Frontal cortex (tissue), 4 donors: ENCODE measurements at places on chromosomes 4 and X.

GRCh38 chr4:5448221-5448620 lies 260.1 kb downstream of the EVC2 start:
- DNase-seq, result no peak

- no peak for DNase-seq
Observed at GRCh38 chr4:103410386-103410785, 212.2 kb upstream of the CENPE start.

DNA sequence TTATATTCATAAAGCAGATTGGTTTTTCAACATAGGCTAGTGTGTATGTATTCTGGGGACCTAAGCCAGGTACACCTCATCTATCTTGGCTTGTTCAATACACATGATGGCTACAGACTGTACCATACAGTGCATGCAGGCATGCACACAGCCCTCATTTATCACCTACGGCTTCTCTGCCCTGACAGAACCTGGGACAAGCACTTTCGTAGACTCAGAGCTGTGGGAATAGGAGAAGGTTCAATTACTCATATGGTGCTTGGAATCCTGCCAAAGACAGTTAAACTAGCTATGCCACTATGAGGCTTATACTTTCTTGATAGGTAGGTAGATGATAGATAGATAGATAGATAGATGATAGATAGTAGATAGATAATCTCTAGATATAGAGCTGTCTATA lies 457.2 kb downstream of the GALNTL6 start:
- DNase-seq, result no peak

DNA sequence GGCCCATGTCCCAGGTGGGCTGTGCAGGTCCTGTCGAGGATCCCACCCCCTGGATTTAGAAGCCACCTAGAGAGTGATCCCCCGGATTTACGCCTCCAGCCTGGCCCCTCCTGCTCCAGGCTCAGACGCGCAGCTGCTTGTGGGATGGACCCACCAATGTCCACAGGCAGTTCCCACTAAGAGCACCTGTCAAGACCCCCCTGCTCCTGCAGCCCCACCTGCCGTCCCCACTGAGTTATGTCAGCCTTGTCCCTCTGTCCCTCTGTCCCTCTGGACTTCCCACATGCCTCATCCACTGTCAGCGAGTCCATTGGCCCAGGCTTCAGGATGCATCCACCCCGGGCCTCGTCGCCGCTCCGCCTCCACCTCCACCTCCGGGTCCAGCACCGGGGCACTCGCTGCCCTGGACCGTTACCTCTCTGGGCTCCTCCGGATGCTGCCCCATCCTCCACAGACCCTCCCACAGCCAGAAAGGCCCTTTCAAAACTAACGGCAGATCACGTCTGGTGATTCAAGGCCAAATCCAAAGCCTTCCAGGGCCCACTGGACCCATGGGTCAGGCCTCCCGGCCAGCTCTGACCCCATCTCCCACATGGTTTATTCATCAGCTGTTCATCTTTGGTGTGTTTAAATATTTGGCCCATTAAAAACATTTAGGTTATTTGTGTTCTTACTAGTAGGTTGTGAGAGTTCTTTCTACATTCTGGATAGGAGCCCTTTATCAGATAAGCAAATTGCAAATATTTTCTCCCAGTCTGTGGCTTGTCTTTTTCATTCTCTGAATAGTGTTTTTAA lies 28.3 kb downstream of the HTRA3 start:
- DNase-seq, result no peak

DNA sequence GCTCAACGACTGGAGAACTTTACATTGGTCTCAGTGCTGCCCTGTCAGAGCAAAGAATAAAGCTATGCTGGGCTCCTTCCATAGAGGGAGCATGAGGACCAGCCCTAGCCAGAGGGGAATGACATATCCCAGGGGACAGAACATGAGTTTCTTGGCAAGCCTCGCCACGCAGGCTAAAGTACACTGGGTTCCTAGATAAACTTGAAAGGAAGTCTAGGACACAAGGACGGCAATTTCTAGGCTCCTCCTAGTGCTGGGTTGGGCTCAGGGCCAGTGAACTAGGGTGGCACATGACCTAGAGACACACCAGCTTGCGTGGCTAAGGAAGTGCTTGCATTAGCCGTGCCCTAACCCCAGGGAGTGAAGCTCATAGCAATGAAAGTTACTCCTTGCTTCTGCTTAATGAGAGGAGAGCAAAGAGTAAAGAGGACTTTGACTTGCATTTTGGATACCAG lies 141.0 kb downstream of the MAB21L2 start:
- DNase-seq, result no peak

DNA sequence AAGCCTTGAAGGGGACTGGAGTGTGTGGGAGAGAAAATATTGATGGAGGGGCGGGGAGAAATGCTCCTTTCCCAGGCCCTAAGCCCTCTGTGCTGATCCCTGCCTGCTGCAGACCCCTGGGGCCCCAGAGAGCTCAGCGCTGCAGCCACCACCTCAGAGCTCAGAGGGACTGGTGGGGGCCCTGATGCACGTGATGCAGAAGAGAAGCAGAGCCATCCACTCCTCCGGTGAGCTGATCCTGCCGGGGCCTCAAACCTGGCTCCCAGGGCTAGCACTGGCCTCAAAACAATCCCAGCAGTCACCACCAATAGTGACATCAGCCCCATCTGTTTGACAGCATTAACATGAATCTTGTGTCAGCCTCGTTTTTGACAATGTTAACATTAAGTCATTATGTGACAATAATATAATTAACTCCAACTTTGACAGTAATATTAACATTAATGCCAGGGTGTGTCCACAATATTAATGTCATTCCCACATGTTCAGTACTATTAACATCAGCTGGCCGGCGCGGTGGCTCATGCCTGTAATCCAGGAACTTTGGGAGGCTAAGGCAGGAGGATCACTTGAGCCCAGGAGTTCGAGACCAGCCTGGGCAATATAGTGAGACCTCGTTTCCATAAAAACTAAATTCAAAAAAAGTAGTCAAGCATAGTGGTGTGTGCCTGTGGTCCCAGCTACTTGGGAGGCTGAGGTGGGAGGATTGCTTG lies 5.8 kb downstream of the WAS start:
- DNase-seq, result no peak

GRCh38 chr4:181161669-181162068 lies 1081.5 kb upstream of the TENM3 start:
- DNase-seq, result no peak

GRCh38 chrX:9786798-9787635 lies 788 bp downstream of the SHROOM2 start:
- no peak for DNase-seq

DNA sequence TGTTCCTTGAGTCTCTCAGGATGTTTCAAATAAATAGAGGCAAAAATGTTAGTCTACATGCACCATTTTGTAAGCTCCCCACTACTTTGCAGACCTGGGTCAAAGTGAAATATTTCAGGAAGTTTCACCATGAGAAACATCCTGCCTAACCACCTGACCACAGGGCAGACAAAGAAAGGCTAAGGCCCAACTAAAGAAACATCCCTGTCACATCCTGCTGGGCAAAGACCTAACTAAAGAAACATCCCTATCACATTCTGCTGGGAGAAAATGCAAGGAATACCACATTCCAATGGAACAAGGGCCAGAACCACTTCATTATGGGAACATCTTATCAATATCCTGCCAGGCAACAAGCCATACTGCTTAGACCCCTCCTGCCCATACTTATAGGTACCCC lies 1303.4 kb downstream of the TECRL start:
- no peak for DNase-seq

GRCh38 chrX:153970357-153971123 lies 1.1 kb downstream of the HCFC1 start:
- peak; percentile 69 for DNase-seq

GRCh38 chr4:176308441-176308840 lies 11.3 kb upstream of the SPCS3 start:
- DNase-seq, result no peak

DNA sequence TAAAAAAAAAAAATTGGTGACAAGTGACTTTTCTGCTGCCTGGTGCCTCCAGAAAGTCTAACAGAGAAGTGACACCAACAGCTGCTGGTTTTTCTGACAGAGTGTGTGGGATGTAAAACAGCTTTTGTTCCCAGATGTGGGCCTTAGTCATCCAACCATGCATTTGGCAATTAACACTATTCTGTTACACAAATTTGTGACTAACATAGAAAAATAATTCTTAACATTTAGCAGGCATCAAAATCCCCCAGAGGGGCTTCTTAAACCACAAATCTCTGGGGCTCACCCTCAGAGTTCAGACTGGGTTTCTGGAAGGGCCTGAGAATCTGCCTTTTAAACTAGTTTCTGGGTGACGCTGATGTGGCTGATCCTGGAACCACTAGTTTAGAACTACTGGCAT lies 100.5 kb upstream of the PCDH7 start:
- DNase-seq, result no peak

GRCh38 chr4:42627885-42628646 lies 28.8 kb downstream of the ATP8A1 start:
- DNase-seq, result no peak

- DNase-seq, result no peak
Observed at GRCh38 chr4:48079972-48080391, 54.1 kb downstream of the TXK start.

GRCh38 chrX:13939741-13940597 lies 89.7 kb downstream of the GEMIN8 start:
- DNase-seq, result no peak

DNA sequence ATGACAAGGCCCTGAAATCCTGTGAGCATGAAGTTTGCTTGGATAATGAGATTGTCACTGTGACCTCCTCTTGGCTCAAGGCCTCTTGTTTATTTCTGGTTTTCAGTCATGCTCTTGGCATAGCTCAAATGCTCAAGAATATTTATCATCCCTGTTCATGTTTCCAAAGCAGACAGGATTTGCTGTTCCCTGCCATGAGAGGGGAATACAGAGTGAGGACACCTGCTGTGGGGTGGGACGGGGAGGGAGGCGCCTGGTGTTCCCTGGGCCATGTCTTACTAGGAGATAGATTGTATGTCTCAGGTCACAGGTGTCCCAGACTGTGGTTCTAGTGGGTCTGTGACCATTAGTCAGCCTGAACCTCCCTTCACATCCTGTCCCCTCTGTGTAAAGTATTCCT lies 34.9 kb upstream of the SH3RF1 start:
- DNase-seq, result no peak

DNA sequence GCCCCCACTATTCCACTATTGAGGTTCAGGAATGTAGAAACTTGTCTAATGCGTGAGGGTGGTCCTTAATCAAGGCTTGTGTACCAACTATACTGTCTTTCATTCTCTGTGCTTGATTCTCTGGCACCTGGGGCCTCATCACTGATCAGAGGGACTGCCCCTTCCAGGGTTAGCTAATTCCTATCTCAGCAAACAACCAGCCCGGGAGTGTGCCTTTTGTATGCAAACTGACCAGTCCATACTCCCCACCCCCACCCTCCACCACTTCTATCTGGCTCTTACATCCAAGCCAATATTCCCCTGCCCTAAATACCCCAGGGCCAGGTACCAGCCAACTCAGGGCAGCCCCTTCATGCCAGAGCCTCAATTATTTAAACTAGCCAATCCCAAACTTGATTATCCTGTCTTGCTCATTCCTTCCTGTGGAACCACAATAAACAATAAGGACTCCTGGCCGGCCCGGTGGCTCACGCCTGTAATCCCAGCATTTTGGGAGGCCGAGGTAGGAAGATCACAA lies 59.3 kb downstream of the FTHL17 start:
- no peak for DNase-seq

- DNase-seq, result no peak
Observed at GRCh38 chr4:89860971-89861370, 24.0 kb upstream of the SNCA start.

- DNase-seq, result no peak
Observed at GRCh38 chrX:10062352-10062751, 94.4 kb upstream of the CLCN4 start.

GRCh38 chr4:78099058-78099457 lies 41.9 kb downstream of the FRAS1 start:
- DNase-seq, result no peak

DNA sequence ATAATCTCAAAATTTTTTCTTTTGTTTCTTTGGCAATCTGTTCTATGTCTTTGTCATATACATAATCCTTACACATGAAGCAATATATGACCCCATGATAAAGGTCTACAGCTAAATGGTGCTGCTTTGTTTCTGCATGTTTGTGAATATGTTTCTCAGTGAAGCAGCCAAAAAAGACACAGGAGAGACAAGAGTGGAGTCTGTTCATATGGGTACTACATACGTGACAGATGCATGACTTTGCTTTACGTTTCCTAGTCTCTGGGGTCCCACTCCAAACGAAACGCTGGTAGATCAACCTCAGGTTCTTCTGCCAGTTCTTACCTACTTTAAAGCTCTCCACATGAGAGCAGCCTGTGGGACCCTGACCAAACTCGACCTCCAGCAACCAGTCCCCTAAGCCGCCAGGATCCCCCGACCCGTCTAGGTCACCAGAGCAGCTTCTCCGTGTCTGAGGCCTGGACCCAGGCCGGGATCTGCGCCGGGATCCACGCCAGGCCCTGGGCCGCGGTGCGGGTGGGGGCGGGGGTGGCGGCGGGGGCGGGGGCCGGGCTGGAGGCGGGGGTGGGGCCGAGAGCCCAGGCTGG lies 1.5 kb downstream of the USP51 start:
- DNase-seq, result peak; percentile 51

DNA sequence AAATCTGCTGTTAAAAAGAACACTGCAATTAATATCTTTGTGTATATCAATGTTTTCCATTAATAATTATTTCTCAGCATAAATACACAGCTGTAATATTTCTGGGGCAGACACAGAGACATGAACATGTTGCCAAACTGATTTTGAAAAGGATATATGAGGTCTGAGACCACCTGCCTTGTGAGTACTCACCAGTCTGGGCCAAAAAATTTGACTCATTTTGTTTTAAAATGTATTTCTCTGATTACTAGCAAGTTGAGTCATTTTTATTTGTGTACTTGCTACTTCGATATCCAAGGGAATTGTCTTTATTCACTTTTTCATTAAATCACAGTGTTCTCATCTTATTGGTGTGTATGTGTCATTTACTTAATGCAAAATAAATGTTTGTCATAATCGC lies 8.5 kb upstream of the RAI2 start:
- DNase-seq, result no peak

GRCh38 chr4:144787365-144788258 lies 141.7 kb downstream of the HHIP start:
- no peak for DNase-seq

DNA sequence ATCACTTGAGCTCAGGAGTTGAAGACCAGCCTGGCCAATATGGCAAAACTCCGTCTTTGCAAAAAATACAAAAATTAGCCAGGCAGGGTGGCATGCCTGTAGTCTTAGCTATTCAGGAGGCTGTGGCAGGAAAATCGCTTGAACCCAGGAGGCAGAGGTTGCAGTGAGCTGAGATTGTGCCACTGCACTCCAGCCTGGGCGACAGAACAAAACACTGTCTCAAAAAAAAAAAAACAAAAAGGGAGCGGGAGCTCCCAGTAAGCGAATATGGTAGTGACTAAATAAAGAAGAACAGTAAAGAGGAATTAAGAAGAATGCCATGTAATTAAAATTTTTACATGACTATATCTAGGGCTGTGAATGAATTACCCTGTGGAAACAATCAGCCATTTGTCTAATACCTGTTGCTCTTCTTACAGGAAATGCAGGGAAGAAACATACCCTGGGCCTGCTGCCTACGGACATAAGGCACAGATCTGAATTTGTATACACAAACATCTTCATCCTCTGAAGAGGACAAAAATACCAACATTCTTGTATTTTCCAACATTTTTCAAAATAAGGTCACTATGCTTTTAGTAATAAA lies 11.4 kb downstream of the WDFY3 start:
- DNase-seq, result no peak

GRCh38 chr4:3689006-3689405 lies 77.2 kb upstream of the ADRA2C start:
- no peak for DNase-seq

- DNase-seq, result no peak
Observed at GRCh38 chr4:147785129-147785528, 53.2 kb downstream of the ARHGAP10 start.
